ENCODE measurements at places on chromosomes 7 and 10.

DNA sequence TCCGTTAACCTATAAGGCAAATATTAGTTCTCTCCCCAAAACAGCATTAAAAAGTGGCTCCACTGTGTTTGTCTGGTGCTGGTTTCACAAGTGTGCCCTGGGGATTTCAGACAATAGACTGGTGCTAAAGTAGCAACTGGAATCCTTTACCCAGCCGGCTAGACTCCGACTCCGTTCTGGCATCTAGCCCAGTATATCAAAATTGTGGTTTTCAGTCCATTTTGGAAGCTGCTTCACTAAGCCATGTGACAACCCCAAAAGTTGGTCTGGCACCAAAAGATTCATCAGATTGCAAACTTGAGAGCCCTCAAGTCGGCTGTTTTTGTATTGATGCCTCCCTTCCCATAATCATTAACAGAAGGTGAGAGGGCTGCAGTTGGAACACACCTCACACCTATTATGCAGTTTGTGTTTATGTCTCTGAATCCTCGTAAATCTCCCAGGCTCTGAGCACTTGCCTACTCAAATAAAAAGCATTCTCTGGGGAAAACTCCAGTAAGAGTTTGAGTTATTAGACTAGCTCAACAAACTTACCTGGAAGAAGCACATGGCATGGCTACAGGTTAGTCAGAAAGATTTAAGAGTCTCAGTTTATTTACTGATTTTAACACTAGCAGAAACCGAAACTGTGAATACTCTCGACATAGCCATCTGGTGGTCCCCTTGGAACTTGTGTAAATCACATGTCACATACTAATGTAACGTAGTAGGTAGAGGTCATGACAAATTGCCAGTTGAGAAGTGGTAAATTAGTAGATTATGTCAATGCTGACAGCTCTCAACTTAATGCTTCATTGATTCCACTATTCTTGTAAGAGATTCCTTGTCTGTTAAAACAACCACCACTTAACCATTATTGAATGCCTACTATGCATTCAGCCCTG, 14.8 kb upstream of the WNT16 start:
- DNase-seq, result no peak

DNA sequence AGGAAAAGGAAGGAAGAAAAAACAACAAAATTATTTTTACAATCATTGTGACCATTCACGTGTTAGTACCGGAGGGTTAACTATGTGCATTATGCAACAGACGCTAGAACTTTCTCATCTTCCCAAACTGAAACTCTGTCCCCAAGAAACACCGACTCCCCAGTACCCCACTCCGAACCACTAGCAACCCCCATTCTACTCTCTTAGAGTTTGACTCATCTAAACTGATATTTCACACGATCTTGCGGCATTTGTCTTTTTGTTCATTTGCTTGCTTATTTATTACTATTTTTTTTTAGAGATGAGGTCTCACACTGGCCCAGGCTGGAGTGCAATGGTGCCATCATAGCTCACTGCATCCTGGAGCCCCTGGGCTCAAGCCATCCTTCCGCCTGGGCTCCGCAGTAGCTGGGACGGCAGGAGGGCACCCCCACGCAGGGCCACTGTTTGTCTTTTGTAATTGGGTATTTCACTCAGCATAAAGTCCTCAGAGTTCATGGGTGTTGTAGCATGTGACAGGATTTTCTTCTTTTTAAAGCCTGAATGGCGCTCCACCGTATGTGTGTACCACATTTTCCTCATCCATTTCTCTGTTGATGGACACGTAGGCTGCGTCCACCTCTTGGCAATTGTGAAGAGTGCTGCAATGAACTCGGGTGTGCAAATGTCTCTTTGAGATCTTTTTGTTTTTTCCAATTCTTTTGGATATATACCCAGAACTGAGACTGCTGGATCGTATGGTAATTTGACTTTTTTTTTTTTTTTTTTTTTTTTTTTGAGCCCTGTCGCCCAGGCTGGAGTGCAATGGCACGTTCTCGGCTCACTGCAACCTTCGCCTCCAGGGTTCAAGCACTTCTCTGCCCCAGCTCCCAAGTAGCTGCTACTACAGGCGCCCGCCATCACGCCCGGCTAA, 9.5 kb downstream of the MNX1 start:
- DNase-seq, result no peak

GRCh38 chr10:71659111-71659634, 60.4 kb downstream of the C10orf105 start:
- DNase-seq, result no peak

DNA sequence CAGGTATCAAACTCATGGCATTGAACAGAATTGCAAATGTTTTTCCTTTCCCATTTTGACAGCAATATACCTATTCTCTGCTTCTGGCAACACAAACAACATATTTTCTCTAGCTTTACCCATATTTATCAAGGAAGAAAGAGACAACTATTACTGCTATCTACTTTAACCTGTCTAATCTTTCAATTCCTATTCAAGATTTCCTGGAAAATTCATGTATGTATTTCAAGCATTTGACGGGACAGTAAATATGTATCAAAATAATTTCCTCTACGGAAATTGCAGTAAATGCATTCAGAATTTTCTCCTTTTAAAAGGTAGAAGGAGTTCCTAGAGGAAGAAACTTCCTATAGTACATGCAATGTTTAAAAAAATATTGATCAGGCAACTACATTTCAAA, 179.3 kb upstream of the LRRN3 start:
- DNase-seq, result no peak

DNA sequence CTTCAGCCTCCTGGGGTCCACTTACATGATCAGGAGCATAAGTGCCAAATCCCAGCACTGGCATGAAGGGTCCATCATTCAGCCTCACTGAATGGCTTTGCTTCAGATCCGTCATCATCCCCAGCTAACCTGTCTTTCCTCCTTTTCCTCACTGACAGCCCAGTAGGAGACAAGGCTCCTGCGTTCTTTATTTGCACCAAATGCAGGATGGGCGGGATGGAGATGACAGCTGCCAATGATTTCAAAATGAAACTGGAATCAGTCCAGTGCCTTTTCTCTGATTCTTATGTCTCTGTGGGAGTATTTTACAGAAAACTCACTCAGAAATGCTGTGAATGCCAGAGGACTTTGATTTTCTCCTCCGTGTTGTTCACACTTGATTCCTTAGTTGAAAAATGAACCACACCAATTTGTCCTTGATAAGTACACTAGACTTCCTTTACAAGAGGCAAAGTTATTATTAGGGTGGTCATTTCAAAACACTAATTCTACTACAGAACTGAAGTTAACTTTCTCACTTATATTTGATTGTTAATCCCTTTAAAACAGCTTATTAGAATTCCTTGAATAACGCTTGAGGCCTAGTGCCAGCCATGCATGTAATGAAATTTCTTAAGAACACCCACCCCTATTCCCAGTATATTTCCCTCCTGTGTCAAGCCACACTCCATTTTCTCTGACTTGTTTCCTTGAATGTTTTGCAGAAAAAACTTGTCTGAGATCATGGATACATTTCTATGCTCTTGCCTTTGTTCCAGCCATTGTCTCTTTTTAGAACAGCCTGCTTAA, at the start of gene AKR1C8:
Gene AKR1C8 (minus strand): TSS at position 164 of the 789 bp plus-strand sequence. CDS start 46 bp downstream, at position 118.
- no peak for DNase-seq

GRCh38 chr10:7492660-7493046, 81.8 kb upstream of the SFMBT2 start:
- no peak for DNase-seq

DNA sequence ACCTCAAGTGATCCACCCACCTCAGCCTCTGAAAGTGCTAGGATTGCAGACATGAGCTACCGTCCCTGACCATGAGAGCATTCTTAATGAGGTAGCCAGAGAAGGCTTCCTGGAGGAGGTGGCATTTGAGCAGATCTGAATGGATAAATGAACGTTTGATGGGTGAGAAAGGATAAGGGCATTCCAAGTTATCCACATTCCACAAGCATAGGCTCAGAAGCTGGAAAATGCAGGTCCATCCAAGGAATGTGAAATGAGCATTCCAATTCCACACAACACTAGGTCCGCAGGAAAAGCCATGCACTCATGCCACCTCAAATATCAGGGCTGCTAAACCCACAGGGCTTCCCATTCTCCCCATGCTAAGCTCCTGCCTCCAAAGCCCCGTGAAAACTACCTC, 17.0 kb downstream of the TMEM130 start:
- no peak for DNase-seq

- no peak for DNase-seq
Measured at GRCh38 chr7:50644586-50644985, 79.4 kb upstream of the DDC start.

GRCh38 chr7:84194484-84195271, at the start of gene SEMA3A:
SEMA3A (minus strand) TSS chr7:84194789; CDS start chr7:84194586, 203 bp downstream.
- peak; percentile 78 for DNase-seq

- no peak for DNase-seq
Measured at GRCh38 chr7:72919256-72919775, 5.6 kb upstream of the POM121 start.

- peak; percentile 47 for DNase-seq
Measured at GRCh38 chr7:95686109-95686508, 86.2 kb upstream of the DYNC1I1 start.

DNA sequence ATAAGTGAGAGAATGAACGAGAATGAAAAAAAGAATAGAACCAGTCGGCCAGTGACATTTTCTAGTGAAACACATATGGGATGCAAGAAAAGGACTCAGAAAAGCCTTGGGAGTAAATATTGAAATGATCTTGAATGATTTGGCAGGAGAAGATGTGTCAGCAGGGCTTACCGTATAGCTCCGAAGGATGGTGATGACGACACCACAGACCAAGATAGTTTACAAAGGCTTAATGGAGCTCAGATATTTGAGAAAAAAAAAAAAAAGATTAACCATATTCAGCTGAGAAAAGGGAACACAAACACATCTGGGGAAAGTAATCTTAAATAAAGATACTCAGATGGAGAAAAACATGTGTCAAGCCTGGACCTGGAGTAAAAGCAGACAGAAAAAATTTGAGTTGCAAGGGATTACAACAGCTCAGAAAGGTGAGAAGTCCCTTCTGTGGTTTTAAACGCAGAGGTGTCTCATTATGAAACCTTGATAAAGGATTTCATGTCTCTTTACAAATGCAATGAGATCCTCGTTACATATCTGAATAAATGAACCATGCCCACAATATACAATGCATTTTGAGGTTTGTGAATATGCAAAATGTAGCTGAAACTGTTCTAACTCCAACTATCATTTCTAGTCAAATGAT, 36.0 kb downstream of the DNAJB9 start:
- DNase-seq, result no peak

DNA sequence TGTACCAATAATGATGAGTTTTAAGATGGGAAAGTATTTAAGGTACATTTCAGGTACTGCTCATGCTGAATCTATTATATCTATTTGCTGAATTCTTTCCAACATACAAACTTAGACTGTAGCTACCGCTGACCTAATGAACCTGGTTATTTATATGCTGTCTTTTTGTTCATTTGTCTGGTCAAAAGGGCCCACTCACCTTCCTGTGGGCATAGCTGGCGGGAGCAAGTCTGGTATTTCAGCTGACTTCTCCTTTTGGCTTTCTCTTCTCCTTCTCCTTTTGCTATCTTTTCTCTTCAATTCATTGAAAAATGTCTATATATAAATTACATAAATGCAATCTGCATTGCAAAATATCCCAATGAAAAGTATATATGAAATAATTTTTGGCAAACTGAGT, 9.5 kb downstream of the PLXDC2 start:
- DNase-seq, result no peak

GRCh38 chr7:139451638-139452037, 31.8 kb downstream of the KLRG2 start:
- DNase-seq, result peak; percentile 76

DNA sequence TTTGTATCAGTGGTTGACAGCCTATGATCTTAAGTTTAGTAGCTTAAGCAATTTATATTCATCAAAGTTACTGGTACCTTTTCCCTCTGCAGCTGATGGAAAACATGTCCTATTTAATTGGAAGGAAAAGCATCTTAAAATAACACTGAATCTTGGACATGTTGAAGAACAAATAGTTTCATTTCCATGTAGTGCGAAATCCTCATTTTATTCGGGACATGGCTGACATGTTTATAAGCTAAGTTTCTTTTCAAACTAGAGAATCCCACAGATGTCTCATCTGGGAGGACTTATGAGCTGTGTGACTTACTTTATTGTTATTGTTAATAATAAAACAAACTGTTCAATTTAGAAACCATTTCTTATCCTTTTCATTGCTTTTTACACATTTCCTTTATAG, 461.0 kb downstream of the SUGCT start:
- no peak for DNase-seq

- DNase-seq, result no peak
Measured at GRCh38 chr7:156607332-156608172, 33.0 kb upstream of the RNF32 start.

DNA sequence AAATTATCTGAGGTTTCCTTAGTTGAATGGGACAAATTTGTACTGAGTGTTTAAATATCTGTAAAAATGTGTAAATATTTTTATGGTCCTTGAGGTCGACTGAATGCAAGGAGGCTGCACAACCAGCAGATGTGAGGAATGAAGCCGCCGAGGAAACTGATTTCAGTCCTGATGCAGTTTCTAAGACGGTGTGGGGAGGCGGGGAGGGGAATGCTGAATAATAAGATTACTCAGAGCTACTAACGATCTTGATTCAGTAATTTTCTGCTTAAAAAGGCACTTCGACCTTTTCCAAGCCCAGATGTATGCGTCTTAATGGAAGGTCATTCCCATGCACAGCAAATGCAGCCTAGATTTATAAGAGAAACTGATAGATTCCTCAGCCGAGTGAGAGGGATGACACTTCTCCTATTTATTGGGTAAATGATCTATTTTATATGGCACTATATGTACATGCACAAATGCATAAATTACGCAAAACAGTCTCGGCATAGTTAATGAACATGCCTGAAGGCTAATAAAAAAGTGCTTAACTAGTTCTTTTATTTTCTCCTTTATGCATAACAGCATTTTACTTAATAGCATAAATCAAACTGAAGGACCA, 167.6 kb upstream of the PITRM1 start:
- DNase-seq, result no peak

- DNase-seq, result no peak
Measured at GRCh38 chr10:97076781-97077180, 109.0 kb downstream of the SLIT1 start.

GRCh38 chr10:110032801-110033700, 25.3 kb downstream of the ADD3 start:
- DNase-seq, result no peak

GRCh38 chr10:129710510-129710847, 243.4 kb downstream of the MGMT start:
- DNase-seq, result no peak

- no peak for DNase-seq
Measured at GRCh38 chr7:80997841-80998240, 79.0 kb upstream of the SEMA3C start.

- DNase-seq, result no peak
Measured at GRCh38 chr10:112902730-112903129, 47.3 kb upstream of the TCF7L2 start.

- DNase-seq, result peak; percentile 95
Measured at GRCh38 chr7:23474094-23474828, 4.0 kb upstream of the IGF2BP3 start.

DNA sequence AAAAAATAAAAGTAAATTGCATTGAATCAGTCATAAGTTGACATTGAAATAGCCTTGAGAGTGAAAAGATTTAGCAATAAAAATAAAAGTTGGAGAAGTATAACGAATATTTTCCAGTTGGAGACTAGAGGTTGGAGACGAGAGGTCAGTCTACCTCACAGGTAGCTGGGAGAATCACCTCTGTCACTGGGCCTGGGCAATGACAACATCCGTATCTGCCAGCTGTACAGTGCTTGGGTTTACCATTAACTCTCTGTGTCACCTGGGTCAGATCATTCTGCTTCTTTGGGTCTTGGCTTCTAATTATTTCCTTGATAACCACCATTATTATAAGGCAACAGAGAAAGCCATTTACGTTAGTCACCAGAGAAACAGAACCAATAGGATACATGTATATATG, 62.0 kb upstream of the STEAP4 start:
- no peak for DNase-seq

GRCh38 chr7:95867309-95867708, 95.0 kb downstream of the DYNC1I1 start:
- no peak for DNase-seq

Data from brain microvascular endothelial cell (primary cell).